ENCODE measurements at places on chromosomes 1 and 21.

DNA sequence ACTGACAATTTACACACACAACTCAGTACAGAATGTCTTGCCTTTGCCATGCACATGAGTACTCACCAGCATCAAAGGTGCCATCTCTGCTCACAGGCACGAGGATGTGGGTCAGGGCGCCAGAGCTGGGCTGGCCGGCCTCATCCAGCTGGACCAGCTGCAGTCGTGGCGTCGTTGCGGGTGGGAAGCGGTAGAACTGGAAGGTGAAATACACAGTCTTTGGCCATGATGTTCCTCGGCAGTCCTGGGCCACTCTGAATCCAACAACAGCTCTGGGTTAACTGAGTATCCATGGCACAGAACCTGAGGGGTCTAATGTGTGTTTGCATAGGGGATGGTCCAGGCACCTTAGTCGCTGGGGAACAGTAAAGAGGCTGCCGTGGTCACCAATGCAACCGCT is 87.7 kb downstream of the NPHP4 start:
- DNase-seq = no peak

- DNase-seq = no peak
Observed at GRCh38 chr1:39416609-39417008, 74.8 kb upstream of the BMP8A start.

DNA sequence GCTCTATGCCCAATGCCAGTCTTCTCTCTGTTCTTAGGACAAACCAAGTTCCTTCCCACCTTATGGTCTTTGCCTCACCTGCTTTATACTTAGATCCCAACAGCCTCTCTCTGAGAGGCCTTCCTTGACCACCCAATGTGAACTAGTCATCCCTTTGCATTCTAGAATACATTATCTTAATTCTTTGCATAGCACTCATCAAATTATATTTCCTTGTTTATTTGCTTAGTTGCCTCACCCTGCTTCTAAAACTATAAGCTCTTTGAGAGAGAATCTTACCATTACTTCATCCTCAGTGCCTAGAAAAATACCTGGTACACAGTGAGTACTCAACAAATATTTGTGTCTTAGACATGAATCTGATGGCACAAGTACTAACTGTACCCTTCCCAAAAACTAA is 8.0 kb downstream of the PIGP start:
- DNase-seq = no peak

DNA sequence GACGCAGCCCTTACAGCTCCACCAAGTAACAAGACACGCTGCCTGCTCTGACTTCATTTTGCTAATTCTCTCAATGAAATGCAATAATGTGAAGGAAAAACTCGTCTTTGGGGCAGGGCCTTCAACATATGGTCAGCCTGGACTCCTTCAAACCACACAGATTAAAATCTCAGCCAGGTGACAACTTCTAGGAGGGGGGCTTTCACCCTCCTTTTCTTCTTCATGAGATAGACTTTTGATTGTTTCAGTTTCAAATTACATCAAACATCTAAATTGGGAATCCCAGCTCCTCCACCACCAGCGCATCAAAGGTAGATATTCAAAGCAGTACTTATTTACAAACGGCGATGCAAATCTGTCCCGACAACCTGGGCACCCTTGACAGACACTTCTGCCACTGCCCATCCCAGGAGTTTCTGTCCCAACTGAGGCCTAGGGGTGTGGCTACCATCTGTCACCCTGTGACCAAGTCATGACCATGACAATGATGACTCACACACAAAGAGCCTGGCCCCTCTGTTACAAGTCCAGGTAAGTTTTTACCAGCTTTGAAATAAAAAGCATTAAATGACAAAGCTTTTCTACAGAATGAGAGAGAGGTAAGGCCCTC is 29.7 kb downstream of the SSBP3 start:
- DNase-seq = no peak

- no peak for DNase-seq
Observed at GRCh38 chr1:195789321-195789720, 818.9 kb downstream of the KCNT2 start.

GRCh38 chr1:107877745-107878144 is 87.2 kb downstream of the VAV3 start:
- DNase-seq = no peak

GRCh38 chr1:27992276-27992675 is 32.5 kb downstream of the XKR8 start:
- peak; percentile 59 for DNase-seq

Measured in CD4-positive, alpha-beta T cell treated with Interleukin-21 for 1 hour (primary cell).